ENCODE measurements at places on chromosomes 3 and 15.
A peak's percentile ranks its signal among the peaks of the same experiment; 100 is the strongest.

DNA sequence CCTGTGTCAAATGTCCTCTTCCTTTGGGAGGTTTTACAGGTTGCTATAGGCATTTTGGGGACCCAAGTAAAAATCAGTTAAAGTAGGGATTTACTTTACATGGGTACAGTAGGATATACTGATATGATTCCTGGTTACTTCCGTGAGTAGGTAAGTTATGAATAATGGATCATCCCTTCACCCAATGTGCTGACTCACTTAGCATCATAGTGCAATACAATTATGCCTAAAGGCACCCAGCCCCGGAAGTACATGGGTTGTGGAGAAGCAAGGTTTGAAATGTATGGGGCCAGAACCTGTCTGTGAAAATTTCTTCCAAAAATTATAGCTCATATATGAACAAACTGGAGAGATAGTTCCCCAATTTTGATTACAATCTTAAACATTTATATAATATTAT, 64.0 kb downstream of the GLB1 start:
- no peak for DNase-seq

GRCh38 chr15:56943403-56943802, 25.0 kb downstream of the TCF12 start:
- no peak for DNase-seq

- no peak for DNase-seq
These were observed 92.0 kb downstream of the PLXNA1 start for GRCh38 chr3:127074900-127075360.

- no peak for DNase-seq
These were observed 224.8 kb upstream of the ATP10A start for GRCh38 chr15:26087881-26088280.

DNA sequence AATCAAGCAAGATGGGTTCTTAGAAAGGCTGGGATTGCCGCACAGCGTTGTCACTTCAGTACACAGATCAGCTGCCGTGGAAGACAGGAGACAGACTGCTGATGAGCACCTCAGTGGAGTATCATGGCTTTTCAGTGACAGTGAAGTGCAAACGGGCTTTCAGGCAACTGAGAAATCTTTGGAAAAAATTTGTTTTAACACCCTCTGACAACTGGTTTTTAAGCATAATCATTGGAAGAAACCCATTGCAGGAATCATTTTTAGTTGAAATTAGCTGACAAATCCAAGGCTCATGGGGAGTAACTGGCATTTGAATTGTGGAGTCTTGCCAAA, 418.8 kb downstream of the OTOL1 start:
- DNase-seq, result no peak

DNA sequence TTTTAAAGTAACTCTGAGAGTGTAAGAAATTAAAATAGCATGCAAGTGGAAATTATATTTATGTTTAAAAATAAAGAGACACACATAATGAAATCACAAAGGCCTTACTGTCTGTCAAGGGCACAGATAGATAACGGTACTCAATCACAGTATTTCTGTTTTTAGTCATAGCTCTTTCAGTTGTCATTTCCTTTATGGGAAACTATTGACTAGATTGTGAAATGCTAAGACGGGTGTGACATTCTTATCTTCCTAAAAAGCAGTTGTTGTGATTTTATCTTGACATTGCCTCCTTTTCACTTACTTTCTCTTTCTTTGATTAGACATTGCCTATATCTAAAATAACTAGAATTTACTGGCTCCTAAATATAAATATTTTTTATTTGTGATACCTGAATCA, 100.1 kb upstream of the PLSCR5 start:
- no peak for DNase-seq

- DNase-seq, result no peak
These were observed 44.9 kb downstream of the IL1RAP start for GRCh38 chr3:190558796-190559195.

- no peak for DNase-seq
These were observed 164.8 kb upstream of the NUDT16 start for GRCh38 chr3:131216801-131217200.

DNA sequence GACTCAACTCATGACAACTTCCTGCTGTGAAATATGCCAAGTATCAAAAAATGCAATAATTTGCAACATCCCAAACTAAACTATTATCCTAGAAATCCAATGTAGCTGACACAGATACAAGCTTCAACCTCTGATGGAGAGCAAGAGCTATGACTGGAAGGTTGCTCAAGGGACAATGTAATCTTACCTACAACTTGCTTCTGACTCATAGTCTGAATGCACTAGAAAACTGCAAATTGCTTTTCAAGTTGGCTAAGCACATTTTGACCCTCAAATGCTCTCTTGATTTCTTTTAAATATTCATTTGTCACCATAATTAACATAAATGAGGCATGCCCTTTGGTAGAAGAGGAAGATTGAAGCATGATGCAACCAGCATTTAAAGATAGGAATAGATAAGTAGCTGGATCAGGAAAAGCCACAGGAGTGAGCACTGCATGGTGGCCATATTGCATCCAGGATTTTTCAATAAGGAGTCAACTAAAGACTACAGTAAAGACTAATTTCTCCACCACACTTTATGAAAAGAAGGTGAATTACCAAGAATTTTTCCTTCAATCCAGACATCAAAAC, 630.8 kb upstream of the GBE1 start:
- DNase-seq, result no peak

GRCh38 chr3:153161138-153161713, 800 bp upstream of the RAP2B start:
- DNase-seq, result peak; percentile 91

DNA sequence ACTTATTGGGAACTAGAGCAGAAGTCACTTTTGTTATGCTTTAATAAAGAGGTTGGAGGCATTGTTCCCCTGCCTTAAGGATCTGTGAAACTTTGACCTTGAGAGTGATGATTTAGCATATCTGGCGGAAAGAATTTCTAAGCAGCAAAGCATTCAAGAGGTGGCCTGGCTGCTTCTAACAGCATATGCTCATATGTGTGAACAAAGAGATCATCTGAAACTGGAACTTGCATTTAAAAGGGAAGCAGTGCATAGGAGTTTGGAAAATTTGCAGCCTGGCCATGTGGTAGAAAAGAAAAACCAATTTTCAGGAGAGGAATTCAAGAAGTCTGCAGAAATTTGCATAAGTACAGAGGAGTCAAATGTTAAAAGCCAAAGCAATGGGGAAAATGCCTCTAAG, 56.4 kb upstream of the GOLIM4 start:
- no peak for DNase-seq

- no peak for DNase-seq
These were observed 63.2 kb upstream of the HES1 start for GRCh38 chr3:194072691-194073279.

DNA sequence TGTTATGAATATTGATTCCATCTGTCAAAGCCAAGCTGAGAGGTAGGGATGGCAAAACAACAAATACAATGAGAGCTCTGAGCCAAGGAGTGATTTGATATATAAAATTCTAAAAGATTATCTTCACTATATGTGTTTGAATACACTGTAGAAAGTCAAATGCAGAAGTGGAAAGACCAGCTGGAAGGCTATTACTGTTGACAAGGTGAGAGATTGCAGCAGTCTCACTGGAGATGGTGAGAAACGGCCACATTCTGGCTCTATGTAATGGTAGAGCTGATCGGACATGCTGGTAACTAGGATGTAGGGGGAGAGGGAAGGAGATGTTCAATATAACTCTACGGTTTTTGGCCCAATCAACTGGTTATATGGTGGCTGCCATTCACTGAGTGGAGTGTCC, 434.2 kb upstream of the SUCLG2 start:
- no peak for DNase-seq

GRCh38 chr3:186421946-186422345, 59.9 kb upstream of the DGKG start:
- no peak for DNase-seq

- no peak for DNase-seq
These were observed 8.2 kb upstream of the FAM240A start for GRCh38 chr3:46604127-46604526.

GRCh38 chr3:18228060-18228459, 197.1 kb downstream of the SATB1 start:
- DNase-seq, result no peak

GRCh38 chr3:72185549-72186399, 400.8 kb upstream of the PROK2 start:
- DNase-seq, result peak; percentile 60

- DNase-seq, result no peak
These were observed 127.9 kb upstream of the SLC6A11 start for GRCh38 chr3:10688126-10688525.

GRCh38 chr3:144516026-144516425, 544.4 kb downstream of the DIPK2A start:
- DNase-seq, result no peak

DNA sequence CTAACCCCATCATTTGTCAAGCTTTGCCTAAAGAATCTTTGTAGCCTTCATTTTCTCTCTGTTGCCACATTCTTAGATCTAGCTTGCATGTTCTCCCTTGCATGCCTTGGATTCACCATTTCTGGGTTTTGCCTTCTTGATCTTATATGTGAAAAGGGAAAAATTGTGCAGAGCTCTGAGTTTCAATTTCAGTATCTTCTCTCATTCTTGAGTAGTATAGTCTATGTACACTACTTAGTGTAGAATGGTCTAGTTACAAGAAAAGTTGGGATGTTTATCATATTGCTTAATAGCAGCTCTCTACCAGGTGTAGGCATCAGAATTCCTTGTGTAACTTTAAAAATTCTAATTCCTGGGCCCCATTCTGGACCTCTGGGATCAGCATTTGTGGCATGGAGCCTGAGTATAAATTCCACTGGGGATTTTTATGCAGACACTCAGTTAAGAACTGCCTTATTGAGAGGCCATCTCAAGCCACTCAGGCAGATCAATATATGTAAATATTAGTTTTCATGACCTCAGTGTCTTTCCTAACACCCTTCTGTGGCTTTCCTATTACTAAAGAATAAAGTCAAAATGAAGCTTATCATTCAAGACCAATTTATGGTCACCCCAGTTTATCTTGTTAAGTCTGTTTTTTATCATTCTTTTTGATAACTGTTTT, 23.4 kb downstream of the GTF2E1 start:
- DNase-seq, result no peak

DNA sequence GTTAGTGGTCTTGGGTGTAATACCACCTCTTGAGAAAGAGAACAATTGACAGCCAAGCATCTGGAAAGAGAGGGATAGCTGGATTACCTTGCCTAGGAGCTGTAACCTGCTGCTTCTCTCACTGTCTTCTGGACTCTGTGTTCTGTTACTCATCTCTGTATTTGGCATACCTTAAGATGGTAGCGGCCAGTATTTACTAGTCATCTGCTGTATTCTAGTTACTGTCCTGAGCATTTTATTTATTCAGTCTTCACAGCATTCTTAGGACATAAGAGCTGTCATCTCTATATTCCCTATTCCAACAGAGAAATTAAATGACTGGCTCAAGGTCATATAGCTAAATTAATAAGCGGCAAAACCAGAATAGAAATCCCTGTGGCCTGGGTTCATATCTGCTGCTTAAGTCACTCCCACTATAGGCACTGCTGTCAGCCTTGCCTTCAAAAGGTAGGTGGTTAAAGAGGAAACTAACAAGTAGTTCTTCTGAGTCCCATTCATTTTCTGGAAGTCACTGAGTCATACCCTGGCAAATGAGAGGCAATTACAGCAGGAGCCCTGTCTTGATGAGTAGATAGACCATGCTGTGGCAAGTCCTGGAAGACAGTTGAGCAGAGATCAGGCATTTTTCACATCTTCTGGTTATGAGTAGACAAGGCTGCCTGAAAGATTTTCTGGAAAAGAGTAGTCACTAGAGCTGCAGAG, 68.2 kb downstream of the RAB7A start:
- DNase-seq, result no peak

DNA sequence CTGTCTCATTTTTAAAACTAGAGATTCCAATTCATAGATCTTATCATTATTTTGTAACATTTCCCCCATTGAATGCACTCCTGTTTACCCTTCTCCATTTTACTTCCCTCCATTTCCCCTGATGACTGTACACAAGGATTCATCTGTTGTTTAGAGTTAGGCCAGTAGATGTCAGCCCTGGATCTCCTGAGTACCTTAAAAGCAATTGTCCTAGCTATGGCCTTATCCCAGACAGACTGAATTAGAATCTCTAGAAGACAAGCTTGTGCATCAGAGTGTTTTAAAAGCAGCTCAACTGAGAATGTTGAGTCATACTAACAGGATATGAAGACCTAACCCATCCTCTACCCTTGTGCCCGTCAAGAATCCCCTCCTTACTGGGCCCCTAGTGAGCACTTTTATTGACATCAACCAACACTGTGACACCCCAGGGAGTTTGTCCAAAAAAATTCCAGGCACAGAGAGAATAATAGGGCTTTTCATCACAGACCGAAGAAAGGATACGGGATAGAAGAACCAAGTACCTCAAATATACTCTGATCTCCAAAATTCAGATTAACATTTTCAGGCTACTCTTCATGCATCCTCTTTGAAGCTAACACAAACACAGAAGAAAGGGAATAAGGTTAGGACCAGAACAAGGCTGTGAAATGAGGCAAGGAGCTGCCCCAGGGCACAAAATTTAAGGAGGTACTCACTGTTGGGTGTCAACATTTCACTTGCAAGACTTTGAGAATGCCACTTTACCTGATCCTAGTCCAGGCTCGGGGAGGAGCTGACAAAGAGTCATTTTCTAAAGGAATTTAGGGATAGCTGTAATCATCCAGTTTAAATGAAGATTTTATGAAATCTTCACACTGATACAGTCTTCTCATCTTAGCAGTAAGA, 17.1 kb downstream of the ZBED2 start:
- no peak for DNase-seq

GRCh38 chr3:183697123-183697609, 431 bp upstream of the YEATS2 start:
- no peak for DNase-seq

- DNase-seq, result peak; percentile 83
These were observed 24.7 kb downstream of the LOXL1 start for GRCh38 chr15:73950831-73951561.

DNA sequence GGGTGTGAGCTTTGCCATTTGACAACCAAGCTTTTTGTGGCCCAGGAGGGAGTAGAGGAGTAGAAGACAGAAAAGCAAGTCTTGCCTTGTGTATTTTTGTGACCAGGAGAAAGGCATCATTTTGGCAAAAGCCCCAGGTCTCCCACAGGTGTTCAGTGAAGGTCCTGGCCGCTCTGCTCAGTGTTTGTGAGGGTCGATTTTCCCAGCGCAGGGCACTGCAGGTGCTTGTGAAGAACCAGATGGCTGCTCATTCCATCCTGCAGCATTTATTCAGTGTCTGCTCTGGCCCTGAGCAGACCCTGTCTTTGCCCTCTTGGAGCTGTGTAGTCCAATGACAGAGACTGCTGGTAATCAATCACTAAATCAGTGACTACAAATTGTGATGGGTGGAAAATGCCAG, 19.5 kb downstream of the TRAK1 start:
- DNase-seq, result no peak

GRCh38 chr3:178456621-178457285, 79.5 kb upstream of the KCNMB2 start:
- DNase-seq, result no peak

GRCh38 chr15:50318697-50319096, 36.3 kb downstream of the GABPB1 start:
- DNase-seq, result no peak

DNA sequence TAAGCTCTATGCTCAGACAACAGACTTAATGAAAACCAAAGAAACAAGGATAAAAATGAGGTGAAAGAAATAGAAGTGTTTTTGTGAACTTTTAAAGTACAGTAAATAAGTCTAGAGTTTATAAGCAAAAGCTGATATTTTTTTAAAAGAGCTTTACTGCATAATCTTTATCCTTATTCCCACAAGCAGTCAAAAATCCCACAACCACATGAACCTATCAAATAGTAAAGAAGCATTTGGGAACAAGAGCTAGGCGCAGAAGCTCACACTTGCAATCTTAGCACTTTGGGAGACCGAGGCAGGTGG, 103.8 kb upstream of the TJP1 start:
- no peak for DNase-seq

GRCh38 chr3:129547241-129547640, 4.3 kb downstream of the H1-8 start:
- no peak for DNase-seq

GRCh38 chr15:74234598-74234875, 1.6 kb upstream of the CCDC33 start:
- no peak for DNase-seq
